ENCODE measurements at places on chromosomes 7 and 10. TPM values are rescaled to one million over a fixed set of nuclear protein-coding genes. Genes with fewer than 3 reads are reported as not detected.

- DNase-seq, result no peak
Observed at GRCh38 chr10:77584938-77585337, 52.7 kb downstream of the KCNMA1 start.

Gene AGAP5
- 10.9 TPM for total RNA-seq

DNA sequence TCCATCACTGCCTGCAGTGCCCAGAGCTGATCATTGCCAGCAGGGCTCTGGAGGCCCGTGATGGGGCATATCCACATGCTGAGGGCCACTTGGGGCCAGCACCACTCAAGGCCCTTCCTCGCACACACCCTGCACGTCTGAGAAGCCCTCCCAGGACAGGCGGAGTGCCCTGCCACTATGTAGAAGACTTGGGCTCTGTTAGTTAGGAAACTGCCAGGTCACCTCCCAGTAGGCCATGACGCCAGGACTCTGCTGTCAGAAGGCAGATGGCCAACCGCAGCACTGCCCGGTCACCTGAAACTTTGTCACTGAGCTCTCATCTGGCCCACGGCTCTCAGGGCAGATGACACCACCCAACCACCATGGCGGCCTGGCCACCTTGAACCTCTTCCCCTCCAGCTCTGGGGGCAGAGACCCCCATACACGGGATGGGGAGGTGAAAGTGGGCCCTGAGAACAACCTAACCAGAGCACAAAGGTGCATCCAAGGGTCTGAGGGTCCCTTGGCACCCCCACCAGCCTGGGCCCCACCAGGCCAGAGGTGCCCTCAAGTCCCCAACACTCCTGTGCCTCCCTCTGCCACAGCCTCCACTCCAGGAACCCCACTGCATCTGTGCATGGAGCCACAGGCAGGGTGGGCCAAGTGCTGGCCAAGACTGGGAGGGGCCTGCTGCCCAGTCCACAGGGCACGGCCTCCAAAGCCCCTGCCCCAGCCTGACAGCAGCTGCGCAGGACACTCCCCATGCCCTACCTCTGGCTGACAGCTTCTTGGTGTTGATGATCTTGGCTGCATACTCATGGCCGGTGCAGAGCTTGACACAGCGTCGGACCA is 41.8 kb downstream of the CAMK2B start:
- peak; percentile 10 for DNase-seq

DNA sequence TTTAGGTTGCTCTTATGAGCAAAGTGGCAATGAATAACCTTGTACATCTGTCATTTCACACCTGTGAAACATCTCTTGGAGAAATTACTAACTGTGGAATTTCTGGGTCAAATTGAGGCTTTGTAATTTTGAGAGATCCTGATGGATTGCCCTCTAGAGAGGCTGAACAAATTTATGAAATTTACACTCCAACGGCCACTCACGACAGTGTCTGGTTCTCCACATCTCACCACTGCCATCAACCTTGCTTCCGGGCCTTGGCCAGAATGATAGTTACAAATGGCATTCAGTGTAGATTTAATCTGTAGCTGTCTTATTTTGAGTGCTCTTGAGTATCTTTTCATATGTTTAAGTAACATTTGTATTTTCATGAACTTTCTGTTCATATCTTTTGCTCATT is 117.4 kb downstream of the TMEM178B start:
- DNase-seq, result no peak

Gene IL6
- total RNA-seq, result not detected

Gene CYTH3
- total RNA-seq, result 20.1 TPM

Gene LLCFC1
- total RNA-seq, result not detected

DNA sequence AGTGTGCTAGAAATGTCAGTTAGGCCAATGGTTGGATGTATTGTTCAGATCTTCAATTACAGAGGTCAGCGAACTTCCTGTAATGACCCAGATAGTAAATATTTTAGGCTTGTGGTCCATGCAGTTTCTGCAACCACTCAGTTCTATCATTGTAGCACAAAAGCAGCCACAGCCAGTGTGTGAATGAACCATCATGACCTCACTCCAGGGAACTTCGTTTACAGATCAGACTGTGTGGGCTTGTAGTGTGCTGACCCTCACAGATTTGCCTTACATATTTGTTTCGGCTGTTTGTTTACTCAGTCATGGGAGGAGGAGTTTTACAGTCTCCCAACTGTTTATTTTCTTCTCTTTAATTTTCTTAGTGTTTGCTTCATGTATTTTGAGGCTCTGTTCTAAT is 55.4 kb downstream of the LANCL2 start:
- no peak for DNase-seq

Gene NANOS1
- 34.0 TPM for total RNA-seq

DNA sequence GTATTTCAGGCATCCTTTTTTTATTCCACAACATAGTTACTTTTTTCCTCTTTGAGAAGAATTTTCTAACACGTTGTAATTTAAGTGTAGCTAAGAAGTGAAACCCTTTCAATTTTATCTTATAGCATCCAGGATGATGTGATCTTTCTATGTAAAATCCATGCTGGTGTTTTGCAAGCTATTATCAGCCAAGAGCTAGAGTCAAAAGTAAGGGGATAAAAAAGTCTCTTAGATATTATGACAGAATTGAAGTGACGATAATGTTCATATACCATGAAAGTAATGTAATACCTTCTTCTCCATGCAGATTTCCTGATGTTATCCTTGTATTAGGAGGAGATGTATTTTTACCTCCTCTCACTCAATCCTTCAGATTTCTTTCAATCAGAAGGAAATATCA is 64.2 kb upstream of the MBL2 start:
- DNase-seq, result no peak

Gene NRF1
- total RNA-seq, result 16.4 TPM

Gene ASIC3
- 10.8 TPM for total RNA-seq

DNA sequence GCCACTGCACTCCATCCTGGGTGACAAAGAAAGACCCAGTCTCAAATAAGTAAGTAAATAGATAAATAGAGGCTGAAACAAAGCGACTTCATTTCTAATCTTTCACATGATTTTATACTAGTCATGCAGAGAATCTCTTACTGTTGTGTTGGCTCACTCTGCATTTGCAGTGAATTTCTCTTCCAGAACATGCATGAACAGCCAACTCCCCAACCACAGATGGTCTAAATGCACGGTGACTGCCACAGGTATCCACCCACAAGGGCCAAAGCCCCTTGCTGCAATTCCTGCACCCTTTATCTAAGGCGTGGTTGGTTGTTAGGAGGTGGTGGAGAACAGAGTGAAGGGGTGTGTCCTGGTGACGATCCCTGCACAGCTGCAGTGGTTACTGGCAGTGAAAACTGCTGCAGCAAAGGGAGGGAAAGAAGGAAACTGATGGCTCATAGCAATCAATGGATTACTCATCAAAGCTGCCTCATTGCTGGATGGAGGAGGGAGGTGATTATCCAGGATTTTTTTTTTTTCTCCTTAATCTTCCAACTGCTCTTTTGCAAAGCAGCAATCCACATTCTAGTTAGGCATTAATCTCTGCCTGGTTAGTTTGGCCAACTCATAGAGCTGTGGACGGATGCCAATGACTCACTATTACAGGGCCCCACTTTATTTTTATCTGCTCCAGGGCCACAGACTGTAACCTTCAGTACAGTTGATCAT is 50.6 kb downstream of the PRTFDC1 start:
- DNase-seq, result no peak

DNA sequence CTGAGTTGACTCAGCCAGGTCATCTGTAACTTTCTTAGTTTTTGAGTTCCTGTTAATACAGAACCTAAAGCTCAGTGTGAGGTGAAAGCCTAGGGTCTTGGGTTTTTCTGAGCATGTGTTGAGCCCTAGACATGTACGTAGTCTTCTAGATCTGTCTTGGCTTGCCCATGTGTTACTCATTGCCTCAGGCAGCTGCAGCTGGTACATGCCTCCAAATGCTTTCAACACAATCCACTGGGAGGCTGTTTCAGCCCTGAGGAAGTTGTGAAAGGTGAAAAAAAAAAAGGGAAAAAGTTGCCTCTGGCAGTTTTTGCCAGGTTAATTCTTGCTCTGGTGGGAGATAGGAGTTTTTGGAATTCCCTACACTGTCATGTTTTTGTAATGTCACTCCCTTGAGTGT is 134.6 kb downstream of the RNF216 start:
- DNase-seq, result peak; percentile 33

Gene PCGF5
- total RNA-seq, result 3.0 TPM

- no peak for DNase-seq
Observed at GRCh38 chr7:73560109-73560835, 2.8 kb upstream of the BCL7B start.
